Gastroesophageal sphincter (tissue), 4 donors: ENCODE measurements at places on chromosomes 5 and 9. TPM values are rescaled to one million over a fixed set of nuclear protein-coding genes. Genes with fewer than 3 reads are reported as not detected.

GRCh38 chr5:73447530-73448462 is 781 bp downstream of the FOXD1 start:
- ATAC-seq: peak; percentile 34

- no peak for ATAC-seq
Measured at GRCh38 chr9:104746798-104747197, 685 bp upstream of the NIPSNAP3A start.

DNA sequence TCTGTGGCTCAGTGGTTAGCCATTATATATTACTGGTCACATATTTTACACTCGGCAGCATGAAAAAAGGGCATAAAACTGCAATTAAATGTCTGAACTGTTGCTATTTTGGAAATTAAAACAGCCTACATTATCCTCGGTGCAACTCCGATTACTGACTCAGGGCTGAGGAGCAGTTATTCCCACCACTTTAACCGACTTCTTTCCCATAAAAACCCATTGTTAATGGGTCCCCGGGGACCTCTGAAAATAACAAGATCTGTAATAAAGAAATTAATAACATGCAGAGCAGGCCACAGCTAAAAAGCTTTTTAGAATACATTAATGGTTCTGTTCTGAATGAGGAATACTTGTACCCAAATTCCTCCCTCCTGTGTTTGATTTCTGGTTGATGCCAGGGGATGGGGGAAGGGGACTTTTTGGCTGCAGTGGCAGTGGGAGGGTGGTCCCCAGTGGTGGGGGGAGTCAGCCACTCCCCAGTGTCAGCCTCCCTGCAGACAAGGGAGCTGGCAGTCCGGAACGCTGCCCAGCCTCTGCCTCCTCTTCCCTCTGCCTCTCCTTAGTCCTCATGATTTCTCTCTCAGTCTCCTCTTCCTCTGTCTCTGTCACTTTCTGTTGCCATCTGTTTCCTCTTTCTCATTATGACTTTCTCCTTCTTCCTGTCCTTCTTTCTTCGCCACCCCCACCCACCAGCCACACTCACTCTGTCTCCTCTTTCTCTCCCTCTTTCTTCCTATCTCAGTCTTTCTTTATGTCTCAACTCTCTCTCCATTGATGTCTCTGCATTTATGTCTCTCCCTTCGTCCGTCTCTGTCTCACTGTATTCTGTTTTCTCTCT is 59.0 kb upstream of the ZBTB43 start:
- ATAC-seq: no peak

DNA sequence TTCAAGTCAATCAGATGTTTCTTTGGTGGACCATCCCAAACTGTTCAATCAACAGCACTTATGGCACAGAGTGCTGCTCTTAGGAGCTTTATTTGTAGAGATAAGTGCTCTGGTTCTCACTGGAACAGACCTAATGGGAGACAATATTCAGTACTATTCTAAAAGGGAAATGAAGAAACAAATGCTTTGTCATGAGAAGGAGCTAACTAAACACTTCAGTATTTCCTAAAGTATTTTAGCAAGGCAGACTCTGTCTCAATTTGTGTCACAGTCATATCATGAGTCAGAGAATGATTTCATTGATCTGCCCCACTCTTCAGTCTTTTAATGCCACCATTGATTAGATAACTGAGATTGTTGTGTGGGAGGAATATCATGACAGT is 175.3 kb downstream of the SLF1 start:
- ATAC-seq: no peak

- ATAC-seq: no peak
Measured at GRCh38 chr5:73946919-73947602, 321.1 kb downstream of the ARHGEF28 start.

GRCh38 chr9:124747065-124747464 is 24.0 kb downstream of the NR6A1 start:
- ATAC-seq: no peak

GRCh38 chr5:118968406-118968911 is 19.9 kb downstream of the DTWD2 start:
- no peak for ATAC-seq

GRCh38 chr5:155189476-155189875 is 175.9 kb downstream of the KIF4B start:
- ATAC-seq: no peak

GRCh38 chr5:4868140-4868735 is 271.9 kb upstream of the ADAMTS16 start:
- ATAC-seq: no peak

DNA sequence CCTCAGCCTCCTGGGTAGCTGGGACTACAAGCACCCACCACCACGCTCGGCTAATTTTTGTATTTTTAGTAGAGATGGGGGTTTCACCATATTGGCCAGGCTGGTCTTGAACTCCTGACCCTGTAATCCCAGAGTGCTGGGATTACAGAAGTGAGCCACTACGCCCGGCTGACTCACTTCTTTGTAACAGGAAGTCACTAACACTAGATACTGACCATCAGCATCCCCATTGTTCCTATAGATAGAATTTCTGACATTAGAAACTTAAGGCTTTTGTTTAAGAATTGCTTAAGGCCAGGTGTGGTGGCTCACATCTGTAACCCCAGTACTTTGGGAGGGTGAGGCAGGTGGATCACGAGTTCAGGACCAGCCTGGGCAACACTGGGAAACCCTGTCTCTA is 42.2 kb downstream of the LEAP2 start:
- no peak for ATAC-seq

- ATAC-seq: no peak
Measured at GRCh38 chr9:68697851-68698250, 7.2 kb upstream of the PIP5K1B start.

DNA sequence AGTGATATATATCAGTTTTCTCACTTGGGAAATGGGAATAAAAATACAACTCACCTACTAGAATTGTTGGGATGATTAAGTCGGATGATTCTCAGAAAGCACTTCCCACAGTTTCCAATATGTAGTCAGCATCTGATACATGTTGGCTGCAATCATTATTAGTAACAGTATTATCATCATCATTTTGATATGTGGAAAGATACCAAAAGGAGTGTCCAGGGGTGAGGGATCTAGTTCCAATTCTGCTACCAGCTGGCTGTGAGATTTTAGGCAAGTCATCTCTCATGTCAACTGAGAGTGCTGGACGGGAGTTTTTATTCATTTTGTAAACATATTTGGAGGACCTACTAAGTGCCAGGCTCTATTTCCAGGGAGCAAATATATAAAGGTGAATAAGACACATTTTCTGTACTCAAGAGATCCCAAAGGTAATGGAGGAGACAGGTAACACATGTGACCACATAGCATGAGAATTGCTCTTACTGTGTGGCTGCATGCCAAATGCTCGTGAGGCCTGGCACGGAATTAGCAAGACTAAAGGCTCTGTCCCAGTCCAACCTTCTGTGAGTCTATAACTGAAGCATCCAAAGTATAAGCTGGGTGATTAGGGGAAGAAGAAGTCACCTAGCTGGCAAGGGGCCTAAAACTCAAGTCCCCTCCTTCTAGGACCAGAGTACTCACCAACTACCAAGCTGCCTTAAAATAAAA is 83.0 kb downstream of the GRIA1 start:
- no peak for ATAC-seq

GRCh38 chr9:124699575-124699974 is 71.5 kb downstream of the NR6A1 start:
- ATAC-seq: no peak

DNA sequence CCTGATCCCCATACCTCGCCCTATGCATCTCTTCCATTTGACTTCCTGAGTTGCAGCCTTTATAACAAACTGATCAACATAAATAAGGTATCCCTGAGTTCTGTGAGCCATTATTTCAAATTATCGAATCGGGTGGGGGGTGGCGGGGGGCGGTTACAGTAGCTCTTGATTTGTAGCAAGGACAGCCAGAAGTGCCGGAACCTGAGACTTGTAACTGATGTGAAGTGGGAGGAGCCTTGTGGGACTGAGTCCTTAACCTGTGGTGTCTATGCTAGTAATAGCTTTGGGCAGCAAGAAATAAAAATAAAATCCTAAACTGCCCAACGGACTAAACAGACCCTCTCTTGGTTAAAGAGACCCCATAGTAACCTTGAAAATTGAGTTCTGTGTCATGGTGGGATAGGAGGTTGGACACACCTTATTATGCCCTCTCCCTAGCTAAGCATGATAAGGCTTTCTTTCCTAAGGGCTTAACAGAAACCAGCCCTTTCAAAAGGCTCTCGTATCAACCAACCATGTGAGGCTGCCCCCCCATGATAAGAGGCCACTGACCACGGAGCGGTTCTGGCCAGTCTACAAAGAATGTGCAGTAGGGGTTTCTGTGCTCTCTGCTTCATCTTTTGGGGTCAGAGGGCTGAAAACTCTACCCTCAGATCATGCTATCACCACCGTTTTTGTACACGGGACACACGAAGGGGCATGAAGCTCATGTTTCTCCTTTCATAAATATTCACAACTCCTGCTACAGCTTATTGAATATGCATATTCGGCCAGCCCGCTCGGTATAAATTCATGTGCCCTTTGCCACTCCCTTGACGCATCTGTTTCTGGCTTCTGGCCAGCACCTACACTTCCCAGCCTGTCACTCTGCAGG is 39.5 kb upstream of the IQGAP2 start:
- no peak for ATAC-seq

DNA sequence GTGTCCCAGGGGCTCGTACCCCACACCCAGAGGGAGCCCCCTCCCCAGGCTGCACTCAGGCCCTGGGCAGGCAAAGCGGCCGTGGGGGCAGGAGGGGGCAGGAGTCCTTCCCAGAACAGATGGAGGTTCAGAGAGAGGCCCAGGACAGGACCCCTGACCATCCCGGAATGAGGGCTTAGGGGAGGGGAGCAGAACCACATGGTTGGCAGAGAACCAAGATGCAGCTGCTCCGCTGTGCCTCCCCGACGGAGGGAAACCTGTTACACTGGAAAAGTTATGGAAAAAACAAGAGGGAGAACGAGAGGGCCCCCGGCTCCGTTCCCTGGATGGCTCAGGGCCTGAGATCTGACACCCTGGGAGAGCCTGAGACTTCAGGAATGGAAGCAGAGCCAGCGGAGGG is 22.7 kb downstream of the SLC12A7 start:
- ATAC-seq: no peak

DNA sequence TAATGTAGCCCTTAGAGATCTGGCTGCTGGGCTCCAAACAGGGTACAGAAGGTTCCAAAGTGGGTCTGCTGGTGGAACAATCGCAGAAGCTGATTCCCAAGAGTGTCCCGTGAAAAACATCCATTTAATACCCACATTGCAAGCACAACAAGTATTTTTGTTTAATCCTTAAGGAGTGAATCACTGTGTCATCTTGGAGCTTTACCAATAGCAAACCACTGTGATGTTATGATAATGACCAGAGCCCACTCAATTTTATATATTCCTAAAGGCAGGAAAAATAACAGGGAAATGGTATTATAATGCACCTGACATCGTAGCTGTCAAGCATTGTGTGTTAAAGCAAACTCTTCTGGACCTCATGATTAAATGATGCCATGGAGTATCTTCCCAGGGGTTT is 291.9 kb downstream of the FBXL7 start:
- no peak for ATAC-seq

- ATAC-seq: no peak
Measured at GRCh38 chr9:5915438-5915837, 24.7 kb downstream of the MLANA start.

- ATAC-seq: no peak
Measured at GRCh38 chr9:79686381-79687130, 114.8 kb downstream of the TLE4 start.

- no peak for ATAC-seq
Measured at GRCh38 chr5:162384225-162384624, 316.7 kb downstream of the GABRG2 start.

GRCh38 chr9:74361508-74361907 is 135.6 kb upstream of the RORB start:
- ATAC-seq: no peak

GRCh38 chr5:154278186-154278585 is 87.7 kb downstream of the GALNT10 start:
- no peak for ATAC-seq

DNA sequence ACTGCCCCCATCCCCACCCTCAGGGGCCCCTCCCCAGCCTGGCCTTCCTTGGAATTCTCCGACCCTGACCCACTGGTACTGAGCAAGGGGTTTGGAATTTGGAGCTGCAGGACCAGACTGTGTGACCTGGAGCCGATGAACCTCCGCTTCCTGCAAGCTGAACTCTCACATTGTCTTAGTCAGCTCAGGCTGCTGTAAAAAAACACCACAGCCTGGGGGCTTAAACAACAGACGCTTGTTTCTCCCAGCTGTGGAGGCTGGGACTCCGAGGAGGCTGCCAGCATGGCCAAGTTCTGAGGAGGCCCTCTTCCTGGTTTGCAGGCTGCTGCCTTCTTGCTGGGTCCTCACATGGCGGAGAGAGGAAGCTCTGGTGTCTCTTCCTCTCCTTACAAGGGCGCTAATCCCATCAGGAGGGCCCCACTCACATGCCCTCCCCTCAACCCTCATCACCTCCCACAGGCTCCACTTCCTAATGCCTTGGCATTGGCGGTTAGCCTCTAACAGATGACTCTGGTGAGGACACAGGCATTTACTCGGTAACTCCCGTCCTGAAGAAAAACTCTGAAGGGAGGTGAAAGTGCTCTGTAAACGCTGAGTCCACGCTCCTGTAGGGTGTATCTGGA is 42.4 kb downstream of the C5orf15 start:
- no peak for ATAC-seq

DNA sequence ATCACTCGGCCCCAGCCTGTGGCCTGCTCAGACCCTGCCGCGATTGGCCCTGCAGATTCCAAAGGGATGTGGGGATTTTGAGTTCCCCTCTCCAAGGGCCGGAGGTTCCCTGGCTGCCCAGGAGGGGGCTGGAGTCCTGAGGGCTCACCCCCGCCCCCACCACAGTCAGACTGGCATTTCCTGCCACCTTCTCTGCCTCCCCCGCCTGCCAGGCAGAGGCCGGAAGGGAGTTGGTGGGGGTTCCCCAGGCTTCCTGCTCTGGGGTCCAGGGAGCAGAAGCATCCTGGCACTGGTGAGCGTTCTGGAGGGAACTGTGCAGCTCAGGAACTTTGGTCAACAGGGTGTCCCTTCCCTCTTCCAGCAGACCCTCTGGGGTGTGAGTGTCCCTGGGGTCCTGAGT is 70.6 kb downstream of the RXRA start:
- no peak for ATAC-seq

DNA sequence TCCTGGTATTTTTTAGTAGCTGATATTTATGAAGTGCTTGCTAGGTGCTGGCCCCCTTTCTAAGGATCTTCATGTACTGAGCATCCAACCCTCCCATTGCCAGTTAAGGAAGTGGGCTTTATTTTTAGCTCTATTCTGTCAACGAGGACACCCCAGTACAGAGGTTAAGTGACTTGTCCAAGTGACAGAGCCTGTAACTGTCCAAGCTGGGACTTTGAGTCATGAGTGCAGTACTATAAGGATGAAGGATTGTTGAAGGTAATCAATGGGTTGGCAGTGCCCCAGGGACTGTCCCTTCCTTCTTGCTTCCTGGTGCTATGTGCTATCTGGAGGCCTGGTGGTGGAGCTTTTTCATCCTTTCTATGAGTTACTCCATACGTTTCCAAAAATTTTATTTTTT is 18.0 kb upstream of the FABP6 start:
- no peak for ATAC-seq

GRCh38 chr5:154312576-154312975 is 122.0 kb downstream of the GALNT10 start:
- no peak for ATAC-seq

Gene SH2D3C
- 6.1 TPM for total RNA-seq

Gene NPR3
- 4.9 TPM for total RNA-seq

Gene OTULINL
- 1.4 TPM for total RNA-seq

Gene RBM18
- total RNA-seq: 21.3 TPM

Gene PCDHB3
- total RNA-seq: 2.1 TPM

Gene IL13
- total RNA-seq: not detected

Gene ISL1
- total RNA-seq: not detected
